ENCODE measurements at places on chromosomes 12 and 14.

DNA sequence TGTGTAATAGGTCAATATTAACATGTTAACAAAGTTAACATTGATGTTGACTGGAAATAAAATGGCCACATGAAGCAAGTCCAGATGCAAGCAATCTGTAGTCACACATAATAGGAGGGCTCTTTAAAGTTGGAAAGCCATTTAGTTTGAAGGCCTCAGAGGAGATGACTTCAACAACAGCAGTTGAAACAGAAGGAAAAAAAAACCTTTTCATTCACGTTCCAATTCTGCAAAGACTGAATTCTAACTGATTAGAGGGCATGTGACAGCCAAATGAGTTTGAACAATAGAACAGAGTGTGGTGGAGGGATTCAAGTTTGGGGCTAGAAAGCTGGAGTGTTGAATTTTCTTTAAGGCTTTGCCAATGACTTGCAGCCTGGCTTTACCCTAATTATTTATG lies 41.5 kb upstream of the DAAM1 start:
- no peak for DNase-seq

- no peak for DNase-seq
Measured at GRCh38 chr14:21093769-21094681, 4.4 kb downstream of the ZNF219 start.

DNA sequence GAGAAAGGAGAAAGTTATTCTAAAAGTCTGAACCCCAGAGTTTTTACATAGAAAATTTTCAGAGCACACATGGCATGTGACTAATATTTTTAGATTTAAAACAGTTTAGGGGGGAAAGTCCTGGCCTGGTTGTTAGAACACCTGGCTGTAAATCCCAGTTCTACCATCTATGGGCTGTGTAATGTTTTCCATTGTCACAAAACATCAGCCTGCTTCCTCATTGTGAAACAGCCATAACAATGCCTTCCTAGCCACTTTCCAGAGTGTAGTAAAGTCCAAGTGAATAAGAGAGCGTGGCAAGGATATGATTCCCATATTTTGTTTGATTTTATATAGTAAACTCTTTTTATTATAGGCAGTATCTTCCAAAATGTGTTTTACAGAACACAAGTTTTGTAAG lies 310.0 kb upstream of the DCN start:
- no peak for DNase-seq

GRCh38 chr14:80906946-80907345 lies 34.6 kb downstream of the CEP128 start:
- DNase-seq: no peak

DNA sequence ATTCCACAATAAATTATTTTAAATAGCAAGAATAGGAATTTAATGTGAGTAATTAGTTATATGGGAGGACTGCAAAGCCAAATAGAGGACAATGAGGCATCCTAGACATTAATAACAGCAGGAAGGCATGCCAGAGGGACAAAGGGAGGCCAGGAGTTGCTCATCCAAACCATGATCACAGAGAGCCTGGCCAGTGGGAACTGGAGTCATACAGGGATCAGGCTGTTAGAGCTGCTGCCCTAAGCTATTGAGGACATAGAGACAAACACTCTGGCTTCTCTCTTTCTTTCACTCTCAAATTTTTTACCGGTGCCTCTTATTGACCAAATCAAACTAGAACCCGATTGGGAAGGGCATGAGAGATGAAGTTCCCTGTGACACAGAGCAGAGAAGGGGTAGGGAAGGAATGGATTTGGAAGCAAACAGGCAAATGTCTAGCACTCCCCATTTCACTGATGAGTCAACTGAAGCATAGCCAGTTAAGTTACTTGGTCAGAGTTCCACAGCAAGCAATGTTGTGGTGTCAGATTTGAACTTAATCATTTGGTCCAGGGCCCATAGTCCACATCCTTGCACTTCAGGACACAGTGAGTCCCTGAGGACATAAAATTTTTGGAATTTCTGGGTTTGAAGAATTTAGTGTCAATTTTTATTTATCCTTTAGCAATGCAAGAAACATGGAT lies 17.9 kb upstream of the CFAP54 start:
- DNase-seq: no peak

- DNase-seq: no peak
Measured at GRCh38 chr12:96879301-96879700, 27.8 kb upstream of the NEDD1 start.

DNA sequence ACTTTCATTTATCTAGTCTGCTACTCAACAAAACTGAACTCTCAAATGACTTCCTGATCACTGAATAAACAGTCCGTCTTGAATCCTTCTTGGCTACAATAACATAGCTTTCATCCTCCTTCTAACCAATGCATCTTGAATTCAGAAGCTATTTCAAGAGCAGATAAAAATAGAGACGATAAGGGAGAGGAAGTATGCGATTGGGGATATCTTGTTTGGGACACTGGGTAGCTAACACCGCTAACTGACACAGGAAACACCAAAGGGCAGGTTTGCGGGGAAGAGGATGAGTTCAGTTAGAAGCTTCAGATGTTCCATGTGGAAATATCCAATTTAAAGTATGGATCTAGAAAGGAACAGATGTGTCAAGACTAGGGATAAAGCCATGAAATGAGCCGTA lies 102.5 kb downstream of the SLC41A2 start:
- no peak for DNase-seq

- DNase-seq: no peak
Measured at GRCh38 chr14:49294621-49295148, 291.5 kb downstream of the RPS29 start.

DNA sequence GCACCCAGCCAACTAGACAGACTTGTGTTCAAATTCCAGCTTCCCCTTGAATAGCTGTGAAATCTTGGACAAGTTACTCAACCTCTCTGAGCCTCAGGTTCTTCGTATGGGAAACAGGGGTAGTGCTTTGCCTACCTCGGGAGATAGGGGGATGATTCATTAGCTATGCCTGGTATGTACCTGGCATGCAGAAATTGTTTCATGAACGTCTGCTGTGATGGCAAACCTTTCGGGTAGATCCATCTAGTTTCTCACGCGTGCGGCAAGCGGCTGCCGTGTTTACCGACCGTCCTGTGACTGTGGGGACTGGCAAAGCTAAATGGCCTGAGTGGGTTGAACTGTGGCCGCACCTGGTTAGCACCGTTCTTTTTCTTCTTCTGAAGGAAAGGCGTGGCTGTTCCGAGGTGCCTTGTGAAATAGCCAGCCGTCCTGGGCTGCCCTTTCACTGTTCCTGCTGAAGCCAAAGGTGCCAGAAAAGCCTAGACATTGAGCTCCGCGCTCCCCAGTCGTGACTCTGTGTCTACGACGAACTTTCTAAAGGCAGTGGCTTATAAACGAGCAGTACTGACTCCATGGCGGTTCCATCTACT lies 40.6 kb upstream of the MED13L start:
- no peak for DNase-seq

DNA sequence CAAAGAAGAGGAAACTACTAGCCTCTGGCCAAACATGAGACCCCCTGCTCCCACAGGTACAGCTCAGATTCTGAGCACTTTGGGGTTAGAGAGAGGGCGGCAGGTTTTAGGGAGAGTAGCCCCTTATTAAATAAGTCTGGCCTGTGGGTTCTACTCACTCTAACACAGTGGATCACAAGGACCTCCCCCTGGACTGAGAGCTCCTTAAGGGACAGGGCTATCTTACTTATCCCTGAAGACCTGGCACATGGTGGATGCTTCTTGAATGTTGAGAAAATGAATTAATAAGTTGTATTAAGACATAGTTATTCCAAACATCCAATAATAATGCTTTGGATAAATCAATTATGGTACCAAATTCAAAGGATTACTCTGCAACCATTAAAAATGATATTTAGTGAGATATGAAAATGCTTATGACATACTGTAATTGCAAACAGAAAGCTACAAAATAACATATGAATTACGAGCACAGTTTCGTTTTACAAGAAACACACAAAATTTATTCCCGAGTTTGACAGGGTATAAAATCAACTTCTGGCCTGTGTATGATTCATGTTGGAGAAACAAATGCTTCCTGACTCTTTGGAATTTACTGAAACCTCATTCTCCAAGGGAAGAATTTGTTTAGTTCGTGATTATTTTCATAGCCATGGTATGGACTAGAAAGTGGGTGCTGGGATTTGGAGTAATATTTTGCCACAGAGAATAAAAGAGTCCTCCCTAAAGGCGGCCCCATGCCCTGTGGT lies 59.3 kb upstream of the BDKRB2 start:
- no peak for DNase-seq

DNA sequence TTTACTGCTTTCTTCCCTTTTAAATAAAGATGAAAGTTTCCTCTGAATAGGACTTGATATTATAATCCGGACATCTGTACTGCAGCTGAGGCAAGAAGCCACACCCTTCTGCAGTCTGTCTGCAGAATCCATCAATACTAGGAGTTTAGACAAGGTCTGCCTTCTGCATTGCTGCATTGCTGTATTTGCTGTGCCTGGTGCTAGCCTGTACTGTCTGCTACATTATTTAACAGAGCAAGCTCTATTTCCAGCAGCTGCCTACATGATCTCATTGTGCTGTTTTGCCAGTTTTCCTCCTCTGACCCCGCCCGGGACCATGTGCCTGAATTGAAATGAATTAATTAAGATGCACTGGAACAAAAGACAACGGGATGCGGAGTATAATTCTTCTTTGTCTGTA lies 1.7 kb downstream of the TUBA1A start:
- no peak for DNase-seq

DNA sequence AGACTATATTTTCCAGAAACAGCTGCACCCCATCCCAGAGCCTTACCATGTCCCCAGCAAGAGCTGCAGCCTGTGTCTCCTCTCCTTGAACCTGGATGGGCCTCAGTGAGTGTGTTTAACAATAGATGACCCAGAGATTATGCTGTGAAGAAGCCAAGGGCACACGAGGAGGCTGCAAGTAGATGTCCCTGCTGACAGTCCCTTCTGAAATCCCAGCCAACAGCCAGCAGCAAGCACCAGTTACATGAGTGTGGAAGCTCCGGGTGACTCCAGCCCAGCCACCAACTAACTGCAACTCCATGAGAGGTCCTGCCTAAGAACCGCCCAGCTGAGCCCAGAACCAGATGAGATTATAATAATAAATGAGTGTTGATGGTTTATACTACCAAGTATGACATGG lies 191.7 kb downstream of the BCL11B start:
- DNase-seq: no peak

GRCh38 chr12:774051-774614 lies 21.8 kb downstream of the WNK1 start:
- no peak for DNase-seq

GRCh38 chr12:130651188-130651959 lies 64.7 kb downstream of the RIMBP2 start:
- DNase-seq: no peak

- DNase-seq: no peak
Measured at GRCh38 chr14:33406766-33407165, 468.1 kb downstream of the NPAS3 start.

GRCh38 chr12:52367876-52368275 lies 595 bp upstream of the KRT85 start:
- no peak for DNase-seq

DNA sequence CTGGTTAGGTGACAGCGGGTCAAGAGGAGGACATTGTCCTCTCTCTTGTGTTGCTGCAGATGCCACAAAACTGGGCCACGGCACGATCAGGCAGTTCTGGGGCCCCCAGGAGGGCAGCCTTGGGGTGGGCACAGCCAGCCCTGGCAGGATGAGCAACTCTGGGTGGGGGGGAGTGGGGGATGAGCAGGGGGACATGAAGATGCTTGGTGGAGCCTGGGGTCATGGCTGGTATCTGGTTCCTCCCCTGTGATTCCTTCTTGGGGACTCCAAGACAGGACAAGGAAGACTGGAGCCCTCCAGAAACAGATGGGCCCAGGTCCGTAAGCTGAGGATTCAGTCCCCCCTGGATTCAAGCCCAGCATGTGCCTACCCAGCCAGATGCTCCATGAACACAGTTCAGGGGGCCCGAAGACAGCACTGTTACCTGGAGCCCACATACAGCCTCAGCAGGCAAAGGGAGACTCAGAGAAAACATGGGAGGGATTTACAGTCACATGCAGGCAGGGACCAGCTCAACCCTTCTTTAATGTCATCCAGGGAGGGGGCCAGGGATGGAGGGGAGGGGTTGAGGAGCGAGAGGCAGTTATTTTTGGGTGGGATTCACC lies 10.4 kb downstream of the SERPINA1 start:
- no peak for DNase-seq

DNA sequence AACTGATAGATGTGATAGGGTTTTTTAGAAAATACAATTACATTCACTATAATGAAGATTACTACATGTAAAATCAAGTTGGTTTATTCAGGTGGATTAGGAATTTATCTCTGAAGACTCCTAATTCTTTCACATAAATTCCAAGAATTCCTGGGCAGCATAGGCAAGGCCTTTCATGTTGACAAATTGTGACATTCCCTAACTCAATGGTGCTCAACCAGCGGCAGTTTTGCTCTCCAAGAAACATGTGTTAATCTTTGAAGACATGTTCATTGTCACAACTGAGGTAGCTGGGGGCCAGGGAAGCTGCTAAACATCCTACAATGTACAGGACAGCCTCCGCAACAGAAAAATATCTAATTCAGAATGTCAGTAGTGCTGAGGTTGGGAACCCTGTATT lies 46.3 kb downstream of the PTPRQ start:
- no peak for DNase-seq

GRCh38 chr12:80936353-80936641 lies 1.4 kb downstream of the LIN7A start:
- no peak for DNase-seq

GRCh38 chr14:54652188-54652587 lies 85.3 kb downstream of the SAMD4A start:
- DNase-seq: no peak

GRCh38 chr12:59046763-59047534 lies 126.6 kb upstream of the LRIG3 start:
- DNase-seq: no peak

- DNase-seq: no peak
Measured at GRCh38 chr12:18825138-18825537, 87.2 kb downstream of the CAPZA3 start.

- no peak for DNase-seq
Measured at GRCh38 chr12:3563966-3564365, 73.0 kb downstream of the PRMT8 start.

GRCh38 chr14:53847881-53848280 lies 108.7 kb downstream of the BMP4 start:
- DNase-seq: no peak

DNA sequence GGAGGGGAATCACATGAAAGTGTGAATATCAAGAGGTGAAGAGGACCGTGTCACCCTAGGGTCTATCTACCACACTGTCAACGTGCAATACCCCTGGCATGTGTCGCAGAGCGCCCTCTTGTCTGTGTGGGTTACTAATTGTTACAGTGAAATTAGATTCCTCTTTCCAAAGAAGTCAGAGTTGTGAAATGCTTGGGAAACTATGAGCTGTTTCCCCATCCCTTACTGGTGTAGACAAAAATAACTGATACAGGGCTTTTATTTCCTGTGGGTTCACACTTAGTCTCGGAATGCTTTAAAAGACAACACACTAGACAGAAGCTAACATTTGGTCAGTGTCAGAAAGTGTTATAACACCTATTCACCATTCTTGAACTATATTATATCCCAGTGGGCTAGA lies 597.3 kb downstream of the NRXN3 start:
- no peak for DNase-seq

GRCh38 chr12:43917896-43918295 lies 82.0 kb downstream of the TMEM117 start:
- no peak for DNase-seq

GRCh38 chr14:55323910-55324309 lies 52.7 kb downstream of the FBXO34 start:
- no peak for DNase-seq
